Stimulated activated CD8-positive, alpha-beta memory T cell treated with anti-CD3 and anti-CD28 coated beads, Interleukin-15, amount 100 ng/mL, for 48 hours (primary cell): ENCODE measurements at places on chromosomes 7 and 10.

GRCh38 chr10:97861097-97861750 is 11.6 kb downstream of the GOLGA7B start:
- DNase-seq: no peak

- DNase-seq: no peak
These were observed 53.5 kb upstream of the APBB1IP start for GRCh38 chr10:26384600-26384999.

DNA sequence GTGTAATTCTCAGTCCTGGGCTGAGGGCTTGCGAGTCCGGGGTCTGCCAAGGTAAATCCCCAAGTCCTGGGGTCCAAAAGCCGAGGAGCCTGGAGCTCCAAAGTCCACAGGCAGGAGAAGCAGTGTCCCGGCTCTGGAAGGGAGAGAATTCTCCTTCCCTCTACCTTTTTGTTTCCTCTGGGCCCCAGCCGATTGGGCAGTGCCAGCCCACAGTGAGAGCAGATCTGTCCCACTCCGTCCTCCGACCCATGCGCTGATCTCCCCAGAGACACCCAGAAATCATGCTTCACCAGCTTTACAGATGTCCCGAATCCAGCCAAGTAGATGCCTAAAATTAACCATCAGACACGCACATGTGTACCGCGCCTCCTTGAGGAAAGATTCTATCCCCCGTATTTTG is 8.1 kb upstream of the VIPR2 start:
- DNase-seq: no peak

GRCh38 chr7:157613575-157614322 is 276.9 kb downstream of the DNAJB6 start:
- no peak for DNase-seq

GRCh38 chr10:15813415-15813814 is 46.9 kb downstream of the MINDY3 start:
- no peak for DNase-seq

DNA sequence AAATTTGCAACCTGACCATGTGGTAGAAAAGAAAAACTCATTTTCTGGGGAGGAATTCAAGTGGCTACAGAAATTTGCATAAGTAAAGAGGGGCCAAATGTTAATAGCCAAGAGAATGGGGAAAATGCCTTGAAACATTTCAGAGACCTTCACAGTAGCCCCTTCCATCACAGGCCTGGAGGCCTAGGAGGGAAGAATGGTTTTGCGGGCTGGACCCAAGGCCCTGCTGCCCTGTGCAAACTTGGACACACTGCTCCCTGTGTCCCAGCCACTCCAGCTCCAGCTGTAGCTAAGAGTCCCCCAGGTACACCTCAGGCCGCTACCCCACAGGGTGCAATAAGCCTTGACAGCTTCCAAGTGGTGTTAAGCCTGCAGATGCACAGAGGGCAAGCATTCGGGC is 16.4 kb upstream of the DNAH11 start:
- DNase-seq: no peak

DNA sequence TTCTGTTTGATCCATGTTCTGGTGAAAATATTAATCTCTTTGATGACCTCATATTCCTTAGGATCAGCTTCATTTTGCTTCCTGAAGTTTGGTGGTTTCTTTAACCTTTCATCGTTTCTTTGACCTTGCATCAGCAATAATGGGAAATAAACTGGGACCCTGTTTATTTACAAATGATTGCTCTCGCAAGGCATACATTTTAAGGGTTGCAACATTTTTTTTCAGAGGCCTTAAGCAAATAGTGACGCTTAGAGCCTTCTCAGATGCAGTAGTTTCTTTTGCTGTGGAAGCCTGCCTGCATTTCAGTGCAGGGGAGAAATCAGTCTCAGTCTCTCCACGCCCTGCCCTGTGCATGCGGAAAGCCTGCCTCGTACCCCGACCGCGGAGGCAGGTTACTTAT is 139.1 kb upstream of the NPS start:
- no peak for DNase-seq

- no peak for DNase-seq
These were observed 50.2 kb downstream of the LAMB4 start for GRCh38 chr7:108079648-108080591.

- DNase-seq: no peak
These were observed 6.0 kb downstream of the TFPI2 start for GRCh38 chr7:93884541-93884940.

DNA sequence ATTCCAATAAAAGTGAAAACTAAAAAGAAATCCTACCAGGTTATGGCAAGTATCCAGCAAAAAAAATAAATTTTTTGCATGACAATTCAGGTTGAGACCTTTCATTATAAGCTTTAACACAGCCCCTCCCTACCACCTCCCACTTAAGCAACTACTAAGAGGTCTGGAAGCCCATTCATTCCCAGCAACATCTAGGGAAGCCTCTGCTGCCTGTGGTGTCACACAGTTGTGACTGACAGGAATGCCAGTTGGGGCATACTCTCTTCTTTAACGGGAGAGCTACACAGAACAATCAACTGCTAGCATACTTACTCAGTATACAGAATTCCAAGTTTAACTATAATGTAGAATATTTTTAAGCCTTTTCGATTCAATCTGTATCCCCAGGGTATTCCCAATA is 27.8 kb downstream of the ABI1 start:
- no peak for DNase-seq

DNA sequence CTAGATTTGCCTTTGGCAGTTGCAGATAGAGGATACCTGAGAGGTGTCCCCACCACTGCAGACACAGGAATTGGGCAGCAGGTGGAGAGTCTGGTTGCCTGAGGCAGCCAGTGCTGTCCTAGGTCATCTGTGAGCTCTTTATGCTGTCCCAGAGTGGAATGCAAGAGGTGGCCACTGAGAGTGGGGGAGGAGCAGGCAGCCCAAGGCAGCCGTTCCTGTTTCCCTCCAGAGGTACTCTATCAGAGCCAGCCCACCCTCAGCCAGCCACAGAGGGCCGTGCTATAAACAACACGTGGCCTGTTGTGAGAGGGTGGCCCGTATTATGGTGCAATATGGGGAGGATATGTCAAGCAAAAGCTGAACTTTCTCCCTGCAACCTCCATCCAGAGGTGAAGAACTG is 8.5 kb downstream of the LRRC18 start:
- no peak for DNase-seq

GRCh38 chr7:69510114-69510513 is 88.2 kb upstream of the AUTS2 start:
- no peak for DNase-seq

DNA sequence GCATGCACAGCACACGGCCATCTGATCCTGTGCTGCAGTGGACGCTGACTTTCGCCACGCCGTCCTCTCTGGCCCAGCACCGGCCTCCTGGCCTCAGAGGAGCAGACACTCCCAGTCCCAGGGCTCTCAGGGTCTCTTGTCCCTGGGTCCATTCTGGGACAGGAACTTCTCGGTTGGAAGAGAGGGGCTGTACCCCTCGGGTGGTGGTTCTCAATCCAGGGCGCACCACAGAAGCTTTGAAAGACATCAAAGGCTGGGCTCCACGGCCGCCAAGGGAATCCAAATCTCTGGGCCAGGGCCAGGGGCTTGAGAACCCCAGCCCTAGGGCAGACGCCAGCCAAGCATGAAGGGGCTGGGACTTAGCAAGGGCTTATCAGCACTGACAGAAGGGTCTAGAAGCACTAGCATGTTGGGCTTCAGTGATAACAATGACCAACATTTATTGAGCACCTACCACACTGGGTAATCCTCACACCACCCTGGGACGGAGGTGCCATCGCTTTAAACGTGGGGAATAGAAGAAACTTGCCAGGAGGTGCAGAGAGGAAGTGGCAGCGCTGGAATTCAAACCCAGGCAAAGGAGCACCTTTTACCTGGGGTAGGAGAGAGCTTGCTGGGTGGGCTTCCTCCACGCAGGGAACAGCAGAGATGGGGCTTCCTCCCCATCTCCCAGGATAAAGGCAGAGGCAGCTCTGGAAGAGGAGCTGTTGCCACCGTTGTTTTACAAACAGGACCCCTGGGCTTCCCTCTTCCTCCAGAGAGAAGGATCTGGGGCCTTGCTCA is 1.8 kb upstream of the PYROXD2 start:
- DNase-seq: no peak

DNA sequence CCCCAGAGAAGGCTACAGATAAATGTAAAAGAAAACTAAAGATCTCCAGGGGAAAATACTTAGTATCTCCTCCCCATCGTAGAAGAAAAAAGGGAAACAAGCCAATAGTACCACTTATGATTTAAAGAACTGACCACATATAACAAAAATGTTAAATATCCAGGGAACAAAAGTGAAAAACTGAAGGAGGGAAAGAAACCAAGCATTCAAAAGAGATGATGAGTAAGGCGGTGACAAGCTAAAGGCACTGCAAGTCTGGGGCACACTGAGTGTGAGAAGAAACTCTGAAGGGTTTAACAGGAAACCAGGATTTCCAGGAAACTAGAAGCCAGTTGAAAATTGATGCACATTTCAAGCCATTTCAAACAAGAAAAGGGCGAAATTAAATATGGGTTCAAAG is 226.3 kb downstream of the AHR start:
- no peak for DNase-seq

GRCh38 chr7:74380720-74381119 is 73.0 kb upstream of the GTF2IRD1 start:
- no peak for DNase-seq

DNA sequence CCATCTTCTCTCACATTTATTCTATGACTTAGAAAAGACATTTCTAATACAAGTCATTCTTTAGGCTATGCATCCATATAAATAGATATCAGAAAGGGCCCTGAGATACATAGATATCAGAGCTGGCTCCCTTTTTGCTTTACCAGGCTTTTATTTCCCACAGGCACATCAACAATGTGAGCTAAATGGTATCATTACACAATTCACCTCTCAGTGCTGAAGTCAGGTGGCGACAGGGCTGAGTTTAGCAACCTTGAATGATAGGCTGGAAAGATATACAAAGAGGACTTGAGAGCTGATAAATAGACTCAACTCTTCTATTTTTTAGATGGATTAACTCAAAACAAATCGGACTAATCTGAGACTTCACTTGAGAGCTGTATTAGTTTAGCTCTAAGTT is 189.2 kb upstream of the COL1A2 start:
- DNase-seq: no peak

DNA sequence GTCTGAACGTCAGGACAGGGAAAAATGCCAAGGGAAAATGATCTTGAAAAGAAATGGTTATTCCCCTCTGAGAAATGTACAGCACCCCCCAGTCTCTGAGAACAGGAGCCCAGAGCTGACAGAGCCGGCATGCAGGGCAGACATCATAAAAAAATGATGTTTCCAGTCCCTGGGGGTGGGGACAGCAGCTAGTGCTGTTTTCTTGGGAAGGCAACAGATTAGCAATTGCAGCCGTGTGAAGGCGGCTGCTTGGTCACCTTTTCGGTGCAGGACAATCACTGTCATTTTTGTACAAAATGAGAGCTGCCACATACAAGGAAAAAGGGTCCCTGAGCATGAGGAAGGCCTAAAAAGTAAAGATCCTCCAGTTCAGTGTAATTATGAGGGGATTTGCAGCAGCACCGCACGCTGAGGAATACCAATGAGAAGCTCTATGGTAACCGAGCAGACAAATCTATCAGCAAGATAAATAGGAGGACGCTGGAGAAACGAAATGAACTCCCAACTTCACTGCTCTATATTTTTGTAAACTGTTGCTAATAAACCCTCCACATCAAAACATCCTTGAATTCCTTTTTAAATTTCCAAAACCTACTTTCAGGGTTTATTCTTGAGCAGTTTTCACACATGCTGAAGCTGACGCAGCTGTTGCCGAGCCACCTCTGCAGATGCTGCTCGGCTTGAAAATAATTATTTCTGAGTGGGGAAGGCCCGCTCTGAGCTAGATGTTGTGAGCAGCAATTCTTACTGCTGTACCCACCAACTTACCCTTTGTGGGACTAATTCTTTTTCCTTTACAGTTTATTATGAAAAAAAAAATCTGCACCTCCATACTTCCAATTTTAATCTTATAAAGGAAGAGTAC is 98.2 kb upstream of the NEBL start:
- DNase-seq: no peak

- no peak for DNase-seq
These were observed 39.8 kb upstream of the CDK13 start for GRCh38 chr7:39910108-39910869.

DNA sequence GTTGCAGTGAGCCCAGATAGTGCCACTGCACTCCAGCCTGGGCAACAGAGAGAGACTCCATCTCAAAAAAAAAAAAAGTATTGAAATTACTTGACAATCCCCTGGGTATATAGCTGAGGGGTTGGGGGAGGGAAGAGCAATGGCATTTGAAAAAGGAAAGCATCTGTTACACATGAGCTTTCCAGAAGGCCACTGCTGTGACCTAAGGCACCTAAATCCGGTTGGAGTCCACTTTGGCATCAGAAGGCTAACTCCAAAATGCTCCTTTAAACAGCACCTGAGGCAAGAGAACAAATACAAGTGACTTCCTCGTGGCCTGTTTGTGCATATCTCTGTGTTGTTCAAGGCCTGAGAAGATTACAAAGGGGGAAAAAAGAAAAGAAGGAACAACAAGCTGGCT is 74.8 kb upstream of the PALS2 start:
- DNase-seq: no peak

DNA sequence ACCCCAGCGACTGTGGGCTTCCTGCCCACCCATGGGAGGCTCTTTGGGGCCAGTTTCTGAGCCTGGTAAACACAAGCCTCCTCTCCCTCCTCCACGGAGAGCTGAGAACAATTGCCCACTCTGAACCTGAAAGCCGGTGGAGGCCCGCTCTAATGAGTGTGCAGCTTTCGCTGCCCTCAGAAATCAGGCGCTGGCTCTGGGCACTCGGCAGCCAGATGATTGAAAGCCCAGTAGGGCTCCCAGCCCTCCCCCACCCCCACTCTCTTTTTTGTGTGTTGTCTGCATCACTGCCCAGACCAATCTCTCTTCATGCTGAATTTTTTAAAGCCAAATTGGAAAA is 438.9 kb downstream of the RPS24 start:
- DNase-seq: no peak

GRCh38 chr7:99365318-99366141 is 9.0 kb upstream of the ARPC1B start:
- no peak for DNase-seq

DNA sequence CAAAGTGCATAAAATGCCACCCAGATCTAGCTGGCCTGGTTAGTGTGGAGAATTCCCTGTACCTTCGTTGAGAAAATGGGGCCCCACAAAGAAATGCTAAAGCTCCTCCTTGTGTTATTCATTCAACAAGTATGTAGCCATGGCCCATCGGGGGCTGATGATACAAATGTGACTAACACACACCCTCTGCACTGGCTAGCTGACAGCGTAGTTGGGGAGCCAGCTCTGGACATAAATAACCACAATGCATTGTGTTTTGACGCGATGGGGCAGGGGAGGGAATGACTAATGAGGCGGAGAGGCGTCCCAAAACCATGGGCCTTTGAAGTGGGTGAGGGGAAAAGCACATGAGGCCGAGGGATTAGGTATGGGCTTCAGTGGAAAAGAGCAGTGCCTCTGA is 28.2 kb upstream of the ASL start:
- no peak for DNase-seq
